ENCODE measurements at places on chromosomes 4 and X. TPM values are rescaled to one million over a fixed set of nuclear protein-coding genes. Genes with fewer than 3 reads are reported as not detected.

- DNase-seq = no peak
These were observed 2.9 kb downstream of the GRXCR1 start for GRCh38 chr4:42895452-42895851.

DNA sequence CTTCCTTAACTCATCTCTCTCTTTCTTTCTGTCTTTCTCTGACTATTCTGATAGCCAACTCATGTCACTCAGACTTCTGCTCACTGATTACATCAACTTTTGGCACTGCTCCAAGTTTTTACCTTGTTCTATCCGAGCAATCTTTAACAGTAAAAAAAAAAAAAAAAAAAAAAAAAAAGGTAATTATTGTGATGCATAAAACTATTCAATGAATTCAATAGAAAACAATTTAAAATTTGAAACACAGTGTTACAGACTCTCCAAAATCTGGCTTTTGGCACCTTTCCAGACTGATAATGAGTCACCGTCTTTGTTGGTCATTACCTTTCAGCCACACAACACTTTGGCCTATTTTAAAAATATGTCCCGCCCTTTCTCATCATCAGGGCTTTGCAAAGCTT lies 229.5 kb downstream of the GALNTL6 start:
- no peak for DNase-seq

- no peak for DNase-seq
These were observed 368.9 kb upstream of the CTSO start for GRCh38 chr4:156322592-156322991.

- DNase-seq = no peak
These were observed 21.2 kb downstream of the DOK7 start for GRCh38 chr4:3484057-3484973.

VEGFD gene
- 0.46 TPM for polyA plus RNA-seq

TAF7L gene
- 0.64 TPM for polyA plus RNA-seq

SCD5 gene
- 34.5 TPM for polyA plus RNA-seq

- no peak for DNase-seq
These were observed 265.4 kb upstream of the ADGRL3 start for GRCh38 chr4:60934566-60935295.

PF4V1 gene
- 0.65 TPM for polyA plus RNA-seq

SEL1L3 gene
- 25.4 TPM for polyA plus RNA-seq

SERPINA7 gene
- polyA plus RNA-seq = 0.22 TPM

GPC4 gene
- polyA plus RNA-seq = 24.0 TPM

GRCh38 chr4:89379511-89380044 lies 72.0 kb upstream of the GPRIN3 start:
- no peak for DNase-seq

- DNase-seq = no peak
These were observed 3.4 kb downstream of the GABRA2 start for GRCh38 chr4:46386570-46386969.

- DNase-seq = no peak
These were observed 146.6 kb downstream of the AMELX start for GRCh38 chrX:11439846-11440245.

PASD1 gene
- polyA plus RNA-seq = not detected

FAM53A gene
- polyA plus RNA-seq = 3.6 TPM

DNA sequence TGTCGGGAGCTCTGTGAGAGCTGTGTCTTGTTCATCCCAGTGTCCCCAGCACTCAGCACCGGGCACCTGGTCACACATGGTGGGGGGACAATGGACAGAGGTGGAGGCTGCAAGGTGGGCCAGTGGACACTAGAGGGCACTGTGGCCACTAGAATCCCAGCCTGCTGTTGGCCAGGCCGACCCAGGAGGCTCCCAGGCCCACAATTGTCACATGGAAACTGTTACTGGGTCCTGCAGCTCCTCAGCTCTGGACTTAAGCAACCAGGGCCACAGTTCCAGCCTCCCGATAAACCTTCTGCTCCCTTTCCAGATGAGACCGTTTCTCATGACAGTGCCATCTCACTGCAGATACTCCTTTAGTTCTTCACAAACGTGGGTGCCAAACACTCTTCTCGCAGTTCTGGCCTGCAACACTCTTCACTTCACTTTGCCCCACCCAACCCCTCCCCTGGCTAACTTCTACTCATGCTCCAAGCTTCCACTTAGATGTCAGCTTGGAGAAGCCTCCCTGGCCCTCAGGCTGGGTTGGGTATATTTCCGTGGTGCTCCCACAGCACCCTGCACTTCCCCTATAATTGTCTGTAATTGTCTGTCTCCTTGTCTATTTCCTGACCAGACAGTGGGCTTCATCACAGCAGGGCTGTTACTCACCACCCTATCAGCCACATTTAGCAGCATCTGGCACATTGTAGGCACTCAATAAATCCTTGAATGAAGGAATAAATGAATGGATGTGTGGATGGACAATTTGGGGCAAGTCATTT lies 3.5 kb upstream of the IQSEC2 start:
- no peak for DNase-seq

PDZD4 gene
- polyA plus RNA-seq = 7.7 TPM

DNA sequence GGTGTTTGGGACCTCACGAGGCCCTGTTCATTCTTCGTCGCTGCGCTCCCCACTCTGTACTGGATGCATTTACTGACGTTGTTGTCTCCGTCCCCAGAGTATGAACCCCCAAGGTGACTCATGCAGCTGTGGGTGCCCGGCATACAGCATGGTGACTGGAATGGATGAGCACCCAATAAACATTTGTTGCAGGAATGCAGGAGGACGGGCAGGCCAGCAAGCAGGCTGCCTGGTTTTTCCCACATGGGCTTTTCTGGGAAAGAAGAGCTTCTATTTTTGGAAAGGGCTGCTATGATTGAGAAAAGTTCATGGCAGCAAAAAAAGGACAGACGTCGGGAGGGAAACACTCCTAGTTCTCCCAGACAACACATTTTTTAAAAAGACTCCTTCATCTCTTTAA lies 893 bp upstream of the SOD3 start:
- no peak for DNase-seq

- no peak for DNase-seq
These were observed 425.6 kb downstream of the PCDH18 start for GRCh38 chr4:137106733-137107132.

DNA sequence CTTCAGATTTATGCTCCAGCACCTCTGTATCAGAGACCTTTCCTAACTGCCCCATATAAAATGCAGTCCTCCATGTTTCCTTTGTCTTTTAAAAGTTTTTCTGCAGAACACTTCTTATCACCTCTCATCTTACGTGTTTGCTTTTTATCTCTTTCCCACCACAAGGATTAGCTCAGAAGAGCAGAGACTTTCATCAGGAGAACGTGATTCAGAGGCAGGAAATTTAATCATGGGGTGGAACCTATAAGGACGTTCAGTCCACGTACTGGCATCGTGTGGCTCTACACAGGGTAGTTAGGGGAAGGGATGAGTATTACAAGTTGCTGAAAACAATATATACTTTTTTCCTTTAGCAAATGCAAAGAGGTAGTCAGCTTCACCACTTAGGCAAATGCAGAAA lies 98.7 kb downstream of the SORBS2 start:
- no peak for DNase-seq

All from right renal pelvis (tissue), 4 donors.